ENCODE measurements at places on chromosomes 2 and 18.

DNA sequence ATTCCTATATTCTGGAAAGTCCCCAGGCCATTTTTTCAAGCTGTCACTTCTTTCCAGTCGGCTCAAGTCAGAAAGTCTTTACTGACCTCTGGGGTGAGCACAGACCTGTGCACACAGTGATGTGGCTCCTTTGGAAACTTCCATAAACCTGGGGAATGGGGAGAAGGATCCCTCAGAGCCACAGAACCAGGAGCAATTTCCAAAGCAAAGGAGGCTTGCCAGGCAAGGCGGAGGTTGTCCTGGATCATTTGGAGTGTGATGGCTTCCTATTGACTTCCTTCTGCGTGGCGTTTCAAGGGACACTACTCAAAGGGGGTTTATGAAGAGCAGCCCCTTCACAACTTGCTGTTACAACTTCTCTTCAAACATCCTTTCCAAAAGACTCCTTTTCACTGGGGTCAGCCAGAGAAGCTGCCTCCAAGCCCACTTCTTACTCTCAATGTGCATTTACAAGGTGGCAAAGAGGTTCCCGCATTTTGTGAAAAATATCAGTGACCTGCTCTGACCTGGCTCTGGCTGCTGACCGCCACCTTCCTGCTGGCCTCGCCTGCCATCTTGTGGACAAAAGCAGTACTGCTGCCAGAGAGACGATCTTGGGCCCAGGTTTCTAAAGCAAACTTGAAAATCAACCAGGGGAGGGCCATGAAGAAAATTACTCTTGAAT, 18.2 kb upstream of the TMEM247 start:
- DNase-seq = peak; percentile 70

DNA sequence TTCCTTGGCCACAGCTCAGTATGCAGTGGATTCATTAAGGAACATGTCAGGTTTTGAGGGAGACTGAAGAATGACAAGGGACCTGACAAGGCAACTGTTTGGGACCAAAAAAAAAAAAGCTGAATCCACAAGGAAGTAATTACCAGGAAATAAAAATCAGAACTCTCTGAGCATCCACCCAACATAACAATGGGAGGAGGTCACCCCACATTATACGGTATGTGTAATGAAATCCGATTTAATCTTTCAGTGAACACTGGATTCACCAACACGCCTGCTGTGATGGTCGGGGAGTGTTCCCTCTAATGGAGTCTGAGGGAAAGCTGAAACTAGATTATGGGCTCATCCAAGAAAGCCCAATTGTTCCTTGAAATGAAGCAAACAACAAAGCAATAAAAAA, 329.3 kb downstream of the ETAA1 start:
- DNase-seq = no peak

DNA sequence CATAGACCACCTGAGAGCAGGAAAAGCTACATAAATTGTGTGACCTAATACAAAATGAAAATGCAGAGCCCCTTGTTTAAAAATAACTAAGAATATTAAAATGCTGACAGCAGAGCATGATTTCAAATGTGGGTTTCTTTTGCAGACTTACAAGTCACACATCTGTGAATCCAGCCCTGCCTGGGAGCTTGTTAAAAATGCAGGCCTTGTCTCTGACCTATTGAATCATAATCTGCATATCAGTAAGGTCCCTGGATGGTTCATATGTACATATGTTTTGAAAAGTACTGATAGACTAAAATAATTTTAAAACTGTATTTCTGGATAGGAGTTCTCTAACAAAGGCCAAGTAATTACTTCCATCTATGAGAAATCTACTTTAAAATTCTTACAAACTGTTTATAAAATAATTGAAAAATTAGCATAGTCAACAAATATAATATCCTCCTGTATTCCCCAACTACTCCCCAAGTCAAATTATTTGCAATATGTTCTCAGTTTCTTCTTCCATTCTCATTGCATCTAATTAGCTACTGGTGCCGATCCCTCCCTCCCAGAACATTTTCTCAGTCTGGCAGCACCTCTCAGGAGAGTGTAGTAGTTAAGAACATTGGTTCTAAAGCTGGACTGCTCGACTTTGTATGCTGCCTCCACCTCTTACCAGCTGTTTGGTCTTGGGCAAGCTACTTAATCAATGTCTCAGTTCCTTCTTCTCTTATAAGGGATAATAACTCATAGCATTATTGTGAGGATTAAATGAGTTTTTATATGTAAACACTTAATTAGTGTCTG, 1040.4 kb upstream of the CDH2 start:
- no peak for DNase-seq

GRCh38 chr2:138078153-138078552, 113.9 kb downstream of the HNMT start:
- no peak for DNase-seq

- no peak for DNase-seq
Measured at GRCh38 chr2:219632760-219633105, 5.3 kb downstream of the SLC4A3 start.

DNA sequence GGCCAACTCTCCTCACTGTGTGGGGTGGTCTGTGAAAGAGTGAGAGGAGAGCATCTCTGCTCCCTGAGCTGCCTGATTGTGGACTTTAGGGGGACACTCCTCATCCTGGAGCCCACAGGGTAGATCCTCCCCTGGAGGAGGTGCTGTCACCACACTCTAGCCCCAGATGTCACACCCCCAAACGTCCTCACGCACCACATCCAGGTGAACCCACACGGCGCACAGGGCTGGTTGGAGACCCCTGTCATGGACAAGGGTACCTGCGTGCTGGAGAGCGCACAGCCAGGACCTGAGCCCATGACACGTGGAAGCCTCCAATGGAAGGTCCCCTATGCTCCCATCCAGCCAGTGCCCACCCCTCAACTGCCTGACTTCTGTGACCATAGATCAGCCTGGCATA, 10.5 kb downstream of the AGXT start:
- DNase-seq = no peak

DNA sequence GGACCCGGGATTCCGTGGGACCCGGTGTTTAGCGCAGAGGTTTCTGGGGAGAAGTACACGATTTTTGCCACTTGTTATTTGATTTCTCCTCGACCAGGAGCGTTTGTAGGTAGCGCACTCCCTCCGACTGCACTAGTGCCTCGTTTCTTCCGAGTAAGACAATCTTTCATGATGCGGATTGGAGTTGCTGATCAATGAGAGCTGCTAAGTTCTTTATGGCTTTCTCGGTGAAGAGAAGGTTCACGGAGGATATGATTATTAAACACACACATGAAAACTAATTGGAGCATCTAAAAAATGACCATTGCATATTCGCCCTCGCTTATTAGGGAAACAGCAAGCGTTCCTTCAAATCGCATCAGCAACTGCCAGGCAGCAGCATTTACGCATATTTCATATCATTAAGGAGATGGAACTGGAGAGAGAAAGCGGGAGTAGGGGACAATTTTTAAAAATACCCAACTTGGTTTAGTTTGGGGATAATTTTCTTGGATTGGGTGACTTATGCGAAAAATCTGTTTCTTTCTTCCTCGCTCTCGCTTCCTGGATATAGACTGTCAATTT, 616 bp downstream of the EML6 start:
- no peak for DNase-seq

DNA sequence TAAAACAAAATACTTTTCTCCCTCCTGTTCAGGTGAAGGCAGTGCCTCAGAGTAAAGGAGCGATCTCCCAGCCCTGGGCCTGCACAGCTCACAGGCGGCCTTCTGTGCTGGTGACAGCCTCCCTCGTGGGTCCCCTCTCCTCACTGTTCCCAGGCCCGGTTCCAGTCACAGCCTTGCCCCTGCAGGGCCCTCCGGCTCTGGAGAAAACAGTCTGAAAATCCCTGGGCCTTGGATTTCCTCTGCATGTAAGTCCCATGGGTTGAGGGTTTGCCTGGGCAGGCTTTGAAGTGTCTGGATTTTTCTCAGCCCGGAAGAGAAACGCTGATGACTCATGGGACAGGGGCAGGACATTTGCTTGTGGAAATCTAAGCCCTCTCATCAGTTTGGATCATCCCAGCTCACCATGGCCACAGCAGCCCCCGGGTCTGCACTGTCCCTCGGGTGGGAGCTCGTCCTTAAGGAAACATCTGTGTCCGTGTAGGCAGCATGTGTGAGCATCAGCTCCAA, 186.1 kb upstream of the RAB12 start:
- DNase-seq = no peak

DNA sequence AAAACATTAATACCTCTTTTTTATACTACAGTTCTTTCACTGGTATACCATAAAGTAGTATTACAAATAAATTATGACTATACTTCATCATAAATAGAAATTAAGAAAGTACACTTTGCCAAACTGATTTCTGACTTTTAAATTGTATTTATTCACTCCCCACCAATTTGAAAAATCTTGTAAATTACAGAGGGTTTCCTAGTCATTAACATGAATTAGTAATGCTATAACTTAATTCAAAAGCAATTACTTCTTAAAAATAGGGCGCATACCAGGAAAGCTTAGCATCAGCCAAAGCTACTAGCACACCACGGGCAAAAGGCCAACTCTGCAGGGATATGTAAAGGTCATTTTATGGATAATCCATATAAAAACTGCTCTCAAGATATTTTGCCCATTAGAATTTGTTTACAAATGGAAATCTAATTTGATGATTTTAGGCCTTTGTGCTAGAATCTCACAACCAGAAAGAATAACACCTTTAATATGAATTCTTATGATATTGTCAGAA, 142.3 kb downstream of the PIGN start:
- no peak for DNase-seq

GRCh38 chr2:108634011-108634410, 85.3 kb upstream of the RANBP2 start:
- no peak for DNase-seq

DNA sequence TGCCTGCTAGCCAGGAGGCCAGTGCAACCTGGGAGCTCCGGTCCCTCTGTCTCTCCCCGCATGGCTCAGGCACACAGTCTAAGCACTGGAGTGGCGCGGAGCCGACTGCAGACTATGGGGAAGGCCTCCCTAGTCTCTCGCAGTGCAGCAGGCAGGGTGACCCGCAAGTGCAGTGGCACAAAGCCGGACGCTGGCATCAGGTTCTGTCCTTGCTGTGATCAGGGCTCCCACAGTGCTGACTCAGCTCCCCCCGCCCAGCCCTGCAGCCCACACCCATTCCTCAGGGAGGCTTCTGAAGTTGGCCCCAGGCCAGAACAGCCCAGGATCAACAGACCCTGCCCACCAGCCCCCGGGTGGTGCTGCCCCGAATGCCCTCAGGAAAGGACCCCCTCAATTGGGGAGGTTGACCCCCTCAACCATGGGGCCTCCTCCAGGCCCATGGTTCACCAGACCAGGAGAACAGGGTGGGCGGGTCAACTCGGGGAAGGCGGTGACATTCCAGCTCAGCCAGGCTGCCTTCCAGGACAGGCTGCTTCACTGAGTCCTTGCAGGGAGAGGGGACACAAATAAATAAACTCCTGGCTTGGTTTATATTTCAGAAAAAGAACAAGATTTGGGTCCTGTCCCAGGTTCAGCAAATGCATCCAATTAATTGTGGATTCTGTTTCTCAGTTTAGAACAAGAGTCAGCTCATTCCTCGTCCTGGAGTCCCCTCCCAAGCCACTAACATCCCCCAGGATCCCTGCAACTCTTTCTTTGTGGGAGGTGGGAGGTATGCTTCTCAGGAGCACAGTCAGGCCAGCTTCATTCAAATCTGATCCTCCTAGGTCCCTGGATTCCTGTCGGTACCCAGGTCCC, 12.2 kb downstream of the BIN1 start:
- no peak for DNase-seq

DNA sequence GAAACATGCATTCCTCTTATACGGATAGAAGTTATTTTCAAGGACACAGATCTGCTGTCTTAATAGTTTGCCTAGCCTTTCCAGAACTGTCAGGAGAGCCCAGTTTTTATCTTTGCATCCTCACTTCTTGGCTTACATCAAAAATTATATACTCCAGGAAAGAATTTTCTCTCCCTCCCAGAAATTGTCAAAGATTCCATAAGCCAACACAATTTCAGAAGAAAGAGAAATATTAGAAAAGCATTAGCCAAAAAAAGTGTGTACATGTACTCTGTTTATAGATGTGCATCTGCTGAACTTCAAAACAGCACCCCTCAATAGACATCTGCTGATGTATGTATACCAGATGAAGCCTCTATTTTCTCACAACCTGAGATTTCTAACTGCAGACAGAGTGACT, 210.4 kb downstream of the METTL4 start:
- DNase-seq = no peak

DNA sequence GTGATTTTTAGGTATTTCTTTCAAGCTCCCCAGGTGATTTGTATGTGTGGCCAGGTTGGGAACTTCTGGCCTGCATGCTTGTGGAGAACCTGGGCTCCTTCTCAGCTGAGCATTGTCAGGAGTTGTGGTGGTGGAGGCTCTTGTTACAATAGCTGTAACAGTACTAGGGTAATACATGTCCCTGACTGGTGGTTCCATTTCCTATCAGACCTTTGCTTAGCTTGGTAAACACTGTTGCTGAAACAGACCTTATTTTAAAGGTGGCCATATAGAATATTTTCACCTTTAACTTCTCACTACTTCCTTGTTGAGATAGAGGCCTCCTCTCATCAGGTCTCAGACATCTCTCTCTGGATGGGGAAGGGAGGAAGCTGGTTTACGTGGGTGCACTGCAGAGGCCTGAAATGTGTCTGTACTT, 79.2 kb downstream of the SETBP1 start:
- peak; percentile 11 for DNase-seq

- DNase-seq = no peak
Measured at GRCh38 chr18:70582981-70583380, 294.1 kb downstream of the SOCS6 start.

GRCh38 chr2:189375842-189376241, 65.4 kb upstream of the WDR75 start:
- DNase-seq = no peak

GRCh38 chr2:202127687-202128331, 54.8 kb downstream of the KIAA2012 start:
- DNase-seq = no peak

- peak; percentile 75 for DNase-seq
Measured at GRCh38 chr2:30231996-30232800, 864 bp downstream of the LBH start.

GRCh38 chr2:37322368-37322767, 2.3 kb downstream of the PRKD3 start:
- no peak for DNase-seq

GRCh38 chr18:60117321-60117720, 217.5 kb downstream of the PMAIP1 start:
- DNase-seq = no peak

- DNase-seq = no peak
Measured at GRCh38 chr2:147884830-147885229, 40.0 kb downstream of the ACVR2A start.

DNA sequence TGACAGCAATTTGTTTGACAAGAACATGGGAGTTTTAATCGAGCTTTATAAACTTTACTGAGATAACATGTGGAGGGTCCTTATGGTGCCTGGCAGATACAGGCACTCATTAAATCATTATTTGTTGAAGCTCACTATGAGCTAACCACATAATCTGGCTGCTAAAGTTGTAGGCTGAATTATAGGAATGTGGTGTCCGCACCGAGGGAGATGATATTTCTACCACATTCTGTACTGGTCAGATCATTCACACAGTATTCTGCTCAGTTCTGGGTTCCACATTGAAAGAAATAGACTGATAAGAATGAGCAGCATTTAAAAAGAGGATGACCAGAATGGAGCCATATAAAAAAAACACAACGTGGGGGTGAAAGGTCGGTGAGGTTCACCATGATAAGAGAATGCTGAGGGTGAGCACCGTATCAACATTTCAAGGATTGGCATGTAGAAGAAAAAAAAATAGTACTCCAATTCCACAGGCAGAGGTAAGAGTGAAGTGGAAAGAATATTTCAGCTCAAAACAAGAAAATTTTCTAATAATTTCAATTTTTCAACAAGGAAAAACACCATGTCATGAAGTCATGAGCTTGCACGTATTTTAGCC, 54.4 kb downstream of the TMEFF2 start:
- DNase-seq = no peak

GRCh38 chr18:48908916-48909315, 41.8 kb downstream of the SMAD7 start:
- no peak for DNase-seq
